Kidney (tissue), 22 donors: ENCODE measurements at places on chromosomes 7 and 10.

- DNase-seq = no peak
These were observed 22.4 kb upstream of the ZMIZ1 start for GRCh38 chr10:79046326-79046725.

- DNase-seq = no peak
These were observed 95.8 kb downstream of the CHST15 start for GRCh38 chr10:123997486-123998196.

GRCh38 chr10:97538839-97539238 lies 33.7 kb upstream of the ANKRD2 start:
- no peak for DNase-seq

DNA sequence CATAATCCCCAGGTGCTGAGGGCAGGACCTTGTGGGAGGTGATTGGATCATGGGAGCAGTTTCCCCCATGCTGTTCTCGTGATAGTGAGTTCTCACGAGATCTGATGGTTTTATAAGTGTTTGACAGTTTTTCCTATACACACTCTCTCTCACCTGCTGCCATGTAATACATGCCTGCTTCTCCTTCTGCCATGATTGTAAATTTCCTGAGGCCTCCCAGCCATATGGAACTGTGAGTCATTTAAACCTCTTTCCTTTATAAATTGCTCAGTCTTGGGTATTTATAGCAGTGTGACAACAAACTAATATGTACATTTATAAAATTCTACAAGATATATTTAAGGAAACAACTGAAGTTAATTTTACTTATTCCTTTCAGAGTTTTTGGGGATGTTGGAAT lies 170.8 kb upstream of the BET1 start:
- no peak for DNase-seq

DNA sequence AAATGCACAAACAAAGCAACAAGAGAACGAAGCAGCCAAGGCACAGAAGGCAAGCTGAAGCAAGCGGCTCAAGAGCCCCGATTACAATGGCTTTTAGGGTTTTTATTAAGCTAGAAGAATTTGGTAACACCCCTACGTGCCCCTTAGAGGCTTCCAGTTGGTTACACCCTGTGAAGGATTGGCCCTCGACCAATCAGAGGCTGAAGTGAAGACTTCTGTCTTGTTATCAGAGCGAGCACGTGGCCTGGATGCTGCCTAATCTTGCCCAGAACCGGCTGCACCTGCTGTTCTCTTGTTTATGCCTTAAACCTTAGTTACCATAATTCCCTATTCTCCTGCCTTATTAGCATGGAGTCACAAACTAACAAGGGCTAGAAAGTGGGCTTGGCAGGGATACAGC lies 21.4 kb downstream of the KCNK18 start:
- no peak for DNase-seq

DNA sequence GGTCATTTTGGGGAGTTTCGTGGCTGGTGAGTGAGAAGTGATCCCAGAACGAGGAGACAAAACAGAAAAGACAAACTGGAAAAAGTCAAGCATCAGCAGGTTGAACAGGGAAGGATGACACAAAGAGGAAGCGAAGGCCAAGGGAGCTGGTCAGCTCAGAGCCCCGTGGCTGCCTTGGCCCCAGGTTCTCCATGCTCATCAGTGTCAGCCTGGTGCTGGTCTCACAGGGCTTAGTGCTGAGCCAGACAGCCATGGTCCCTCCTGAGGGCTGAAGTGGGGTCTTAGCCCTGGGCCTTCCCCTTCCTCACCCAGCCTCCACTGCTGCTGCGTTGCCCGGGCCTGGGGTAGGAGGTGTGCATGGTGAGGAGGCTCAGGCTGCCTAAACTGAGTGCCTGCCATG lies 183.6 kb downstream of the PFKFB3 start:
- DNase-seq = no peak

DNA sequence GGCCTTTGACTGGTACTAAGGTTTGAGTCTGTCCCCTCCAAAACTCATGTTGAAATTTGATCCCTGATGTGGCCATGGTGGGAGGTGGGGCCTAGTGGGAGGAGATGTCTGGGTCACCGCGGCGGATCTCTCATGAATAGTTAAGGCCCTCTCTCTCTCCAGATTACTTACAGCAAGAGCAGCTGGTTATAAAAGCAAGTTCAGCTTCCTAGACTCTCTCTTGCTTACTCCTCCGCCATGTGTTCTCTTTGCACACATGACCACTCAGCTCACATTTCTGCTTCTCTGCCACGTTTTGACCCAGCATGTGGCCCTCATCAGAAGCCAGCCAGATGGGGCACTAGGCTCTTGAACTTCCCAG lies 29.9 kb upstream of the ZMIZ1 start:
- DNase-seq = peak; percentile 85

DNA sequence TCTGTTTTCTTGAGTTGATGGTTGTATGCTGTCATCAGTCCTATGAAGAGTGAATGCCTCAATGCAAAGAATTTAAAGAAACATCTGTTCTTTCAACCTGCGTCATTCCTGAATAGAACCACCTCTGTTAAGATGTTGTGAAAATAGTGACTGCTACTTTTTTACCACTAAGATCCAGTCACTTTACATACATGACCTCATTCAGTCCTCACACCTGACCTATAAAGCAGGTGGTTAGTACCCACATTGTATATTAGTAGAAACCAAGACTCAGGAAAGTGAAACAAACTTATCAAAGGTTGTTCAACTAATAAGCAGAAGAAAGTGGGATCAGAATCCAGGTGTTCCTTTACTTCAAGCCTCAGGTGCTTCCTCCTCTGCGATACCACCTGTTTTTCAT lies 64.8 kb downstream of the ITGB8 start:
- DNase-seq = no peak

- no peak for DNase-seq
These were observed 138.2 kb downstream of the ADK start for GRCh38 chr10:74289188-74289587.

- DNase-seq = no peak
These were observed 3.5 kb upstream of the GNGT1 start for GRCh38 chr7:93902777-93903423.
